Cardiac muscle cell (in vitro differentiated cells and primary cell): ENCODE measurements at places on chromosomes 2 and 18. TPM values are rescaled to one million over a fixed set of nuclear protein-coding genes. Genes with fewer than 3 reads are reported as not detected.

Gene PCGF1
- 14.2 and 18.9 TPM in 2 replicates for polyA plus RNA-seq

GRCh38 chr2:219388121-219388906 is 602 bp upstream of the DNPEP start:
- peak overlapping the region; percentile 70 for H3K27ac ChIP-seq
- DNase-seq, result peak; percentile 99
- peaks cover 13% of the 10 kb centered on the region for H3K36me3 ChIP-seq
- no peaks in the 10 kb centered on the region for H3K27me3 ChIP-seq
- H3K4me3 ChIP-seq, result peak overlapping the region; percentile 20

DNA sequence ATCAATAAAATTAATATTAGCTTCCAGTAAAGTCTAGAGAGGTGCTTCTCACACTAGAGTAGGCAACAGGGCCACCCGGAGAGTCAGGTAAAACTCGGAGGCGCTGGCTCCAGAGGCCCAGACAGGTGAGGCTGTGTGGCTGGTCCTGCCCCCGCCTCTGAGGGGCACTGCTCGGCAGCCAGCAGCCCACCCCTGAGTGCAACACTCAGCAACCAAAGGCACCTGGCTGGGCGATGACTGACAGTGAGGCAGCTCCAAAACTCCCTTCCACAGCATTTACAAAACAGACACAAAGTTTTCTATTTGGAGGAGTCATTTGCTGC is 138.8 kb upstream of the ID2 start:
- no peak overlapping the region for H3K4me3 ChIP-seq
- H3K27ac ChIP-seq, result no peak overlapping the region
- H3K36me3 ChIP-seq, result no peaks in the 10 kb centered on the region
- H3K4me1 ChIP-seq, result peaks cover 54% of the 10 kb centered on the region
- no peaks in the 10 kb centered on the region for H3K27me3 ChIP-seq
- no peak for DNase-seq

DNA sequence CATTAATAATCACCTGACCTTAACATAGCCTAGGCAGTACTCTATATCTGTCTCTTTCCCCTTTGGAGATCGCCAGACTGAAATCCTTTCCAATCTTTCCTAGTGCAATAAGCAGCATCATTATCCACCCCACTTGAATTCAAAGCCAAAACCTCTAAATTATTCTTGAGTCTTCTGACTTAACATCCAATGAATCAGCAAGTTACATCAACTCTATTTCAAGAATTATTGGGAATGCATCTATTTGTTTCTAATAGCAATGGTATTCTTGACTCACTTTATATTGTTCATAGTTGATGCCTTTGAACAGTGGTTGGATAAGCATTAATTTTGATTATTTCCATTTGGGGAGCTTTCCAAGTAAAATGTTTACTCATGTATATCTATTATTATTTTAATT is 144.8 kb downstream of the ZNF804A start:
- no peak overlapping the region for H3K27ac ChIP-seq
- H3K4me3 ChIP-seq, result no peak overlapping the region
- no peaks in the 10 kb centered on the region for H3K27me3 ChIP-seq
- H3K36me3 ChIP-seq, result no peaks in the 10 kb centered on the region
- DNase-seq, result no peak

GRCh38 chr2:64952511-64953482 is 36.4 kb upstream of the SLC1A4 start:
- no peak overlapping the region for H3K4me3 ChIP-seq
- no peaks in the 10 kb centered on the region for H3K27me3 ChIP-seq

DNA sequence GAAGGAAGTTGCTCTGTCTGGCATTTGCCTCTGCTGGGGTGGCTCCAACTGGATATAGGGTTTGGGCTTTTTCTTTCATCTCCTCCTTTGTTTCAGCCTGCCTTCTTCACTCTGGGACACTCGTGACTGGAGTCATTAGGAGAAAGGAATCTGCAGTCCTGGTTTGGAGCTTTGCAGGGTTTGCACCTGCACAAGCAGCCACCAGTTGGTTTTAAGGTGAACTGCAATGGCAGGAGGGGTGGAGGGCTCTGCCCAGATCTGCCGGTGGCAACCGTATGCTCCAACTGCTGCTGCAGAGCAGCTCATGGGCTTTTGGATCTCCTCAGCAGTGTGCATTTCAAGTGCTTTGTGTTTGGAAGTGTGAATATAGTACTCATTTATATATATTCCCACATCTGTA is 131.3 kb upstream of the MGAT5 start:
- H3K27ac ChIP-seq, result no peak overlapping the region
- no peaks in the 10 kb centered on the region for H3K36me3 ChIP-seq
- no peaks in the 10 kb centered on the region for H3K27me3 ChIP-seq
- DNase-seq, result no peak

GRCh38 chr2:203971251-203971650 is 34.7 kb downstream of the ICOS start:
- H3K36me3 ChIP-seq, result no peaks in the 10 kb centered on the region
- no peaks in the 10 kb centered on the region for H3K4me1 ChIP-seq
- no peaks in the 10 kb centered on the region for H3K27me3 ChIP-seq
- DNase-seq, result no peak
- H3K27ac ChIP-seq, result no peak overlapping the region
- H3K4me3 ChIP-seq, result no peak overlapping the region

DNA sequence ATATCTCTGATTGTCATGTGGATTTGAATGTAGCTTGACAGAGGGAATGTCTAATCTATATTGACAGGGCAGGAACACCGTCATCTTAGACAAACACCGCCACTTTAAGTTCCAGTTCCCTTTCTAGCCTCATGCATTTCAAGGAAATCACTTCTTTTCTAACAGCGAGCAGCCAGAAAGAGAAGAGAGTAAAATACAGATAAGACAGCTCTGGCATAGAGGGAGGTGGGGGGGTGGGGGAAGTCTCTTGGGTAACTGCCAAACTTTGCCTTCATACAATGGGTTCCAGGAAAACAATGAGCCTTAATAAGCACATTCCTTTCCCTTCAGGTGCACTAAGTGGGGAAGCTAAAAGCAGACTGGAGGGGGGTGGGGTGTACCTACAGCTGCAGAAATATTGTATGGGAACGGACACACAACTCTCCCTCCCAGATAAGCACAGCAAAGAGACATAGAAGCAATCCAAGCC is 37.2 kb downstream of the CASP10 start:
- H3K4me1 ChIP-seq, result no peaks in the 10 kb centered on the region
- no peaks in the 10 kb centered on the region for H3K36me3 ChIP-seq
- H3K27me3 ChIP-seq, result no peaks in the 10 kb centered on the region
- H3K4me3 ChIP-seq, result no peak overlapping the region

DNA sequence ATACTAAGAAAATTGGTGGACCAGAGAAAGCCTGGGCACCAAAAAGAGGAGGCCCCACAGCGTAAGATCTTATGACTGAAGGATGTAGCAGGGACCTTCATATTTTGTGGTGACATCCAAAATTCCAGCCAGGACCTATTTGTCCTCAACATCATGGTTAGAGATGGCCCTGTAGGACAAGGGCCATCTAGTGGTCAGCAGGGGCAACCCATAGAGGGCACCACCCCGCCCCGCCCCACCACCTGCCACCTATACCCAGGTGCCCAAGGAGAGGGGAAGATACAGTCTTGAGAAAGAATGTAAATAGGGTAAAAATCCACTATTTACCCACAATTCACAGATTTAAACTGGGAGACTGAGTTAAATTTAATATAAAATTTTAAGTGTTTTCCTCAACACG is 59.6 kb upstream of the TMEM163 start:
- no peak overlapping the region for H3K27ac ChIP-seq
- H3K27me3 ChIP-seq, result no peaks in the 10 kb centered on the region

DNA sequence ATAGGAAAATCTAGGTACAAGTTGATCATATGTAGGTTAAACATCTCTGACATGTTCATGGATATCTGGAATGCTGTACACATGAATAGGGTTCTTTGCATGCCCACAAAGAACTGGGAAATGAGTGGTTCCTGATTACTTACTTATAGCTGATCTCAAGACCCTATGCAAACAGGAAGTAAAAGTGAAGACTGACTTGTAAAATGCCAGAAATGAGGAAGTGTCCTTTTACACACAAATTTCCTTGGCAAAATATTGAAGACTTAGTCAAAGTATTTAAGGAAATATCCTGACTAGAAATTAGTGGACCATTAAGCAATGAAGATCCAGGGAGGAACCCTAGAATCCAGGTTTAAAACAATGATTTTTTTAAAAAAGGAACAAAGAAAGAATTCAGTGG is 203.7 kb upstream of the DLGAP1 start:
- no peak overlapping the region for H3K27ac ChIP-seq
- no peak overlapping the region for H3K4me3 ChIP-seq
- DNase-seq, result no peak
- H3K4me1 ChIP-seq, result no peaks in the 10 kb centered on the region

DNA sequence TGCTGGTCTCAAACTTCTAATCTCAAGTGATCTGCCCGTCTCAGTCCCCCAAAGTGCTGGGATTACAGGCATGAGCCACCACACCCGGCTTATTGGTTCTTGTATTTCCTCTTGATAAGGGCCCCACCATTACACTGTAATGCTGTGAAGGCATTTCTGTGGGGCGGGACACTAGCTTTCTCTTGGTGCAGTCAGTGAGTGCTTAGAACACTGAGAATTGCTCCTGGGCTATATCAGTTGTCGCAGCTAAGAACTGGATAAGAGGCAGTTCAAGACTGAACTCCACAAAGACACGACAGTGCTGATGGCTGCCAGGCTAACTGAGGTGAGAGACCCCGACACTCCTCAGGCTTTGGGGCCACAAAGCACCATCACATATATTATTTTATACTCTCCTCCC is 2.1 kb downstream of the KHK start:
- H3K4me1 ChIP-seq, result peaks cover 11% of the 10 kb centered on the region
- H3K4me3 ChIP-seq, result no peak overlapping the region
- no peaks in the 10 kb centered on the region for H3K36me3 ChIP-seq
- no peaks in the 10 kb centered on the region for H3K27me3 ChIP-seq
